Naive B cell (primary cell): ENCODE measurements at places on chromosomes 1 and 21.

GRCh38 chr1:55506740-55507577 is 291.8 kb upstream of the USP24 start:
- no peak for DNase-seq

DNA sequence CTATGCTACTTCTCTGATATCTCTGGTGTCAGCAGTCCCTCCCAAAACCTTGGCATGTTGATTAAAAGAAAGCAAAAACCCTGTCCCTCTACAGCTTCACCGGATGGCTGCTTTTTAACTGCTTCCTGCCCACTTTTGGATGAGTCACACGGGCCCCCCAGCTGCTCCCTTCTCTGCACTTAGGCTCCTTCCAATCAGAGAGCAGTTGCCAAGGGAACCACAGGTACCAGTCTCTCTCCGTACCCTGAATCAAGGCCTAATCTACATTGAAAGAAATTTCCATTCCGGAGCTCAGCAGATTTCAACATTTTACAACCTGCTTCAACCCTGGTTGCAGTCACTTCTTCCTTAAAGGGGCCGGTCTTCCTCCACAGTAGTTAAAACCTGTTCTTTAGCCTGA is 70.6 kb upstream of the GJB5 start:
- no peak for DNase-seq

GRCh38 chr1:51878308-51878615 is 265 bp downstream of the NRDC start:
- DNase-seq = no peak

DNA sequence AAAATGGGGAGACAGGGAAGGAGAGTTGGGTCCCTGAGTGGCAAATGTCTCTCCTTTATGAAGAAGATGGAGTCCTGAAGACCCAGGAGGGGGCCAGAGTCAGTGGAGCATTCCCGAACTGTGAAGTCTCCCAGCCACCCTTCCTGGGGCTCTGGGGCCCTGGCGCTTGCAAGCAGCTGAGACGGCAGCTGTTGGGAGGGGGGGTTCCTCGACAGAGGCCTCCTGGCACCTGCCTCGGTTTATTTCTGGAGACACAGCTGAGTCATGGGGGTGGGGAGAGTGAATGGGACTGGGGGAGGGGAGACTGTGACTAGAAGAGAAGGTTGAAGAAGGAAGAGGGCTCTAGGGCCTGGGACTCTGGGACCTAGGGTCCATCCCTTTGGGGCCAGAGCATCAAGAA is 14.0 kb downstream of the NES start:
- no peak for DNase-seq
